Stimulated activated CD8-positive, alpha-beta memory T cell treated with anti-CD3 and anti-CD28 coated beads, Interleukin-4, amount 100 ng/mL, for 4 hours (primary cell): ENCODE measurements at places on chromosomes 6 and 20.

DNA sequence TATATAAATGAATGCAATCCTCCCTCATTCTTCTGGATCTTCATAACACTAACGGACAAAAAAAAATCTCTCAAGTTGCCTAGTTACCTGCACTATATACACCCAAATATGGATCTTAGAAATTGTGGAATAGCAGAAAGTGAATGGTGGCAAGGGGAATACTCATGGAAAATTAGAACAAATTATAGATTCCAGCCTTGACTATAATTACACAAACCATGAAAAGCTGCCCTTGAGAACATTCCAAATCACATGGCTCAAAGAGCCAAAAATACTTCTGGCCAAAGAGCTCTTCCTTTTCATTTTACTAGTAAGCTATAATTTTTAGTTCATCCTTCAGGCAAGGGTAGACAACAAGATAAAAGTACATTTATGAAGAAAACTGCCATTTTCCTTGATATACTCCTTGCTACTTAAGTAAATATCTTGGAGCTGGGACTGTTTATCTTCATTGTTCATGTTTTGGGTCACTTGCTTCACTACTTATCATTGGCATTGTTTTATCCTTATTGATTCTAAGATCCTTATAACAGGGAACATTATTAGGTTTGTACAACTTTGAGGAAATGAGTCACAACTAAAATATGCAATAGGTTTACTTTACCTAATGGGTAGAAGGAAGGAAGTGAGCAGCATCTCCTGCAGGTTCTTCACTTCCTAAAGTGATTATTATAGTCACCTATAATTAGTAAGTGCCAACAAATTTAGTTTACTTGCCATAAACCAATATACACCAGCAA, 6.4 kb upstream of the MTRES1 start:
- DNase-seq, result no peak

DNA sequence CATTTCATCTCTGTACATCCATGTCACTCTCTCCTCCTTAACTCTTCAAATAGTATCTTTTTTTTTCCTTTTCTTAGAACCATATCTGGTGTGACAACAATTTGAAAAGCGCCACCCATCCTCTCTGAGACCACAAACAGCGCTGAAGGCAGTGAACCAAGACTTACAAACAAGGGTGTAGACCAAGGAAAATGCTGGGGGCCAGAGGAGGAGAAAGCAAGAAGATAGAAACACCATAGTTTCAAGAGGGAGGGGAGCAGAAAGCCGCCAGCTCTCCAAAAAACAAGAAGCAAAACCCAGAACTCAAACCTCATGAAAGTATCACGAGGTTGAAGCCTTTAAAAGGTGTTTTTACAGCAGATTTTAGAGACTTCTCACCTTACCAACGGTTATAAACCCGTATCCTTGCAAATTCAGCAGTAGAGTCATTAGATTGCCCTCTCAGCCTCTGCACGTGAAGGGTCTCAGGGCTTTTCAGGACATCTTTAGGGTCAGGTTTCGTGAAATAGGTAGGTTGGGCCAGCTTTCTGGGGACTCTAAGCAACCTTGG, 13.3 kb upstream of the RIPOR2 start:
- DNase-seq, result no peak

DNA sequence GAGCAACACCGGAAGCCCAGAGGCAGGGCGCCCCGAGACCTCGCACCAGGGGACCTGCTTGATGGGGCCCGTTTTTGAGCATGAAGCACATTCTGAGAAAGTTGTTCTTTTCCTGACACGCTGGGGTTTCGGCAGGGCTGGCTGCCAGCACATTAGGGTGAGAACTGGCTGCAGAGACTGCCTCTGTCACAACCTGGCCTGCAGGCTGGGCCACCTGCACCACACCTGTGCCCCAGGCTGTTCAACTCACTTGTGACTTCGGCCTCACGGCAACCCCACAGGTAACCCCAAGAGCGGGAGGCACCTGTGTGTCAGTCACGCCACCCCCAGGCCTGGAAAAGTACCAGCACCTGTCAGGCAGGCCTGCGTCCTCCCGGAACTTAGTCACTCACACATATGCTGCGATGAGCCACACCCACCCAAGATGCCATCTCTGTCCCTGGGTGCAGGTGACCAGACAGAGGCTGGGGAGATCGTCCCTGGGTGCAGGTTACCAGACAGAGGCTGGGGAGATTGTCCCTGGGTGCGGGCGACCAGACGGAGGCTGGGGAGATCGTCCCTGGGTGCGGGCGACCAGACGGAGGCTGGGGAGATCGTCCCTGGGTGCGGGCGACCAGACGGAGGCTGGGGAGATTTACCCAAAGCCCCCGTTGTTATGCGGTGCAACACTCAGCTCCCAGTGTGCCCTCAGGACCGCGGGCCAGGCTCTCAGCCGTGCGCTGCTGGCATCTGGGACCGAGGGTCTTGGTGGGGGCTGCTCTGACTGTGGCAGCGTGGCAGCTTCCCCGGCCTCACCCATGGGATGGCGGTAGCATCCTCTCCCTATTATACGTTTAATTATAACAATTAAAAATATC, 82.5 kb upstream of the BHLHE23 start:
- DNase-seq, result no peak

GRCh38 chr6:126804332-126805064, 314.0 kb upstream of the RSPO3 start:
- DNase-seq, result no peak

DNA sequence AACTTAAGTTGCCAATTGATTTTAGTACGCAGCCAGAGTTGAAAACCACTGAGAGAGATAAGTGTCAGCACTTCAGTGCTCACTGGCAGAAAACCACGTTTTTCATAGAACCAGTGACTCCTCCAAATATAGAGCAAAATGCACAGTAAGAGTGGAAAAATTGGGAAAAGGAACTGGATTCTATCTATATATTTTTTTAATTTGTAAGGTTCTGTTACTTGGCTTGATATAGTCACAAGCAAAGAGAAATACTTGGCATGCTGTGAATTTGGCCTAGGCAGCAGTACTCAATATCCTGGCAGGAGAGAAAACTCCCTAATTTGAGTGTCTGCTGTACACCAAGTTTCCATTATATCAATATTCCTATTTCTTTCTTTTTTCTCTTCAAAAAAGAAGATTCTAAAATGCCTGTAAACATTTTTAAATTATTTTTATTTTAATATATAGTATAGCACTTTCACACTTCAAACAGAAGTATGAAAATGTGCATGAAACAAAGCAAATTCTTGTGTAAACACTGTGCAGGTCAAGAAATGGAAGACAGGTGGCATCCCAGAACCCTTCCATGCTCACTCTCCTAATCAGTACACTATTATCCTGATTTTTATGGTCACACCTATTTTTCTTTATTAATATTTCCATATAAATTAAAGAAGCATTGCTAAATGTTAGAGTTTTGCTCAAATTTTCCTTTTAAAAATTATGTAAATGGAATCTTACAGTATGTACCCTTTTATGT, 561.8 kb upstream of the RNF217 start:
- DNase-seq, result no peak

GRCh38 chr6:39657355-39658135, 67.7 kb downstream of the KIF6 start:
- no peak for DNase-seq

DNA sequence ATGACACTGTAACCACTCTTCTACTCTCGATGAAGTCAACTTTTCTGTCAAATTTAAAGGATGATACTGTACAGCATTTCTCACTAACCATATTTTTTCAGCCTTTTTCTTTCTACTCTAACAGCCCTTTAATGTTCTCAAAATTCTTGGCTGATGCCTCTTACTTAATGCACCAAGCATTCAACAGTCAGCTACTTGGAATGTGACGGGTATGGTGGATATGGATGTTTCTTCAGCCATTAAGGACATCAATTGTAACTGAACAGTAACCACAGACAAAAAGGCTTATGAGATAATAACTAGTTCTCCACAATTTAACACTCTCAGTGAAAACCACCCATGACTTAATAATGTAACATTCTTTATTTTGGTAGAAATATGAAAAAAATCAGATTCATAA, 467.2 kb upstream of the ZNF337 start:
- no peak for DNase-seq

DNA sequence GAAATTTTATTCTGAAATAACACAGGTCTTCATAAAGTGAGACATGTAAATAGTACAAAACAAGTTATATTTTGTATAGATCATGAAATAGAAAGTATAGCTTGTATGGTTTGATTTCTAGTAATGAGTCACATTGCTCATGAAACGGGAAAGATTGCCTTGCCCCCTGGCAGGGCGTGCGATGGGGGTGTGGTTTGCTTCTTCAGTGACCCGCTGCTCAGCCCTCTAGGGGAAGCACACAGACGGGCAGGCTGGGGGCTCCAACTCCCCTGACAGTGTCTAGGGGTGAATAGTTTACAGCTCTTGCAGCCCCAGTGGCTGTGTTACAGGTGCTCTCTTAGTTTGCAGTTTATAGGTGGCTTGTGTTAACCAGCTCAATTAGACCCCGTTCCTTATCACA, 170.5 kb upstream of the RGS17 start:
- no peak for DNase-seq

- no peak for DNase-seq
Observed at GRCh38 chr20:37534401-37535157, 6.9 kb upstream of the BLCAP start.

GRCh38 chr6:39428152-39428551, 105.7 kb upstream of the KCNK16 start:
- no peak for DNase-seq

- DNase-seq, result peak; percentile 86
Observed at GRCh38 chr6:34196116-34196832, 40.4 kb upstream of the HMGA1 start.

DNA sequence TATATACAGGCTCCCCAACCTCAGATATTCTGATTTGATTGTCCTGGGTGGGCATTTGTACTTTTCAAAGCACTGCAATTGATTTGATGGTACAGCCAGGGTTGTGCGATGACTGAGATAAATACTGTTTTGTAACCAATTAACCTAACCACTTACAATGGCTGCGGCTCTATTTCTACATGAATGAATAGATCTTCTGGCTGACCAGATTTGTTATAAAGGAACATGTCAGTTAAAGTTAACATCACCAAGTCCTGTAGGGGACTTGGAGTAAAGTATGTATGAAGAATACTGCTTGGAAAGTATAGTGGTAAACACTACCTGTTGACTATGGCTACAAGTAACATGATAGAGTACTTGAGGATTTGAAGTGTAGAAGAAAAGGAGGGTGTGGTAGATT, 369.2 kb upstream of the JAG1 start:
- DNase-seq, result no peak

DNA sequence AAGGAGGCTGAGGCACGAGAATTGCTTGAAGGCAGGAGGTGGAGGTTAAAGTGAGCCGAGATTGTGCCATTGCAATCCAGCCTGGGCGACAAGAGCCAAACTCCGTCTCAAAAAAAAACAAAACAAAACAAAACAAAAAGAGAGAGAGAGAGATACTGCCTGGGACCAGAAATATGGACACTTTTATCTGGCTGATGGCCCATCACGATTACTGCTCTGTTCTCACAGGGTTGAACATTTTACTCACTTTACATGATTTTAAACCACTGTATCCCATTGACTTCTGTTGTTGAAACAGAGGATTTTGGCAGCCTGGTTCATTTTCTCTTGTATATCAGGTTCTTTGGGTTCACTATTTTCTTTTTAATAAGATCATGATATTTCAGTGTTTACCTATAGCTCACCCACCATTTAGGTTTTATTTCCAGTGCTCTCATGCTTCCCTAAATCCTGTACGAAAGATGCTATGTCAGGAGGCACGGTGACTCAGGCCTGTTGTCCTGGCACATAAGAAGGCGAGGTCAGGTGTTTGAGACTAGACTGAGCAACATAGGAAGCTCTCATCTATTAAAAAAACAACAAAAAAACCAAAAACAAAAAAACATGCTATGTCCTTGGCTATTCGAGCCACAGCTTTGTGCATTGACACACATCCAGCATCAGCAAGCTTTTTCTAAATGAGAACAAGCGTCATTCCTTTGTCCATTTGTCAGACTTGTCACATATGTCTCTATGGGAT, 34.5 kb upstream of the RREB1 start:
- no peak for DNase-seq

GRCh38 chr20:9571783-9572182, 57.4 kb downstream of the LAMP5 start:
- no peak for DNase-seq

- no peak for DNase-seq
Observed at GRCh38 chr20:25600632-25601031, 15.3 kb upstream of the NINL start.

- DNase-seq, result no peak
Observed at GRCh38 chr6:169371344-169372127, 117.9 kb upstream of the THBS2 start.

DNA sequence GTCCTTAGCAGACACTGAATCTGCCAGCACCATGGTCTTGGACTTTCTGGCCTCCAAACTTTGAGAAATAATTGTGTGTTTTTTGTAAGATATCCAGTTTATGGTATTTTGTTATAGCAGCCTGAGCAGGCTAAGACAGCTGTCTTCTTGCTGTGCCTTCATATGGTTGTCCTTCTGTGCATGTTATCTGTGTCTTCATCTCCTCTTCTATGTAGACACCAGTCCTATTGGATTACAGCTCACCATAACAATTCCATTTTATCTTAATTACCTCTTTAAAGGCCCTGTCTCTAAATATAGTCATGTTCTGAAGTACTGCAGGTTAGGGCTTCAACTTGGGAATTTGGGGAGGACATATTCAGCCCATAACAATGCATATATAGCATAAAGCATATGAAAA, 44.3 kb upstream of the REV3L start:
- no peak for DNase-seq

- no peak for DNase-seq
Observed at GRCh38 chr6:161954699-161955276, 680.9 kb upstream of the AGPAT4 start.

- no peak for DNase-seq
Observed at GRCh38 chr6:167683028-167683862, 143.5 kb upstream of the AFDN start.

- no peak for DNase-seq
Observed at GRCh38 chr20:63471717-63471980, 806 bp downstream of the KCNQ2 start.

DNA sequence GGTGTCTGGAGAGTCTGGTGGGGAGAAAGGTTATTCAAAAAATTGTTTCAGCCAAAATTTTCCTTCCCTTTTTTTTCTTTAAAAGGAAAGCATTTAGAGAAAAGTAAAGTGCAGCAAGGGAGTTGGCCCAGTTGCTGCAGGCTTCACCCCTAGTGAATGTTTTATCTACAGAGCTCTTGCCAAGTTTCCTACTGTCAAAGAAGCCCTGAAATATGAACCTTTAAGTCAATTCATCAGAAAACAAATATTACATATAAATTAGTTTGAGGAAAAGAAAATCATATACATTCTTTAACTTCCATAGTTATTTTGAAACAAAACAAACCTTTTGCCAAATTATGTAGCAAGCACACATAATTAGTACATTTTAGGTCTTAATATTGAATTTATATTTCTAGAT, 25.0 kb upstream of the HMGCLL1 start:
- no peak for DNase-seq

GRCh38 chr6:49548613-49549304, 1.7 kb upstream of the C6orf141 start:
- no peak for DNase-seq
